ENCODE measurements at places on chromosomes 7 and 10.

GRCh38 chr10:50552771-50553535, 70.8 kb downstream of the SGMS1 start:
- DNase-seq: no peak

GRCh38 chr10:82498976-82499375, 624.0 kb downstream of the NRG3 start:
- no peak for DNase-seq

DNA sequence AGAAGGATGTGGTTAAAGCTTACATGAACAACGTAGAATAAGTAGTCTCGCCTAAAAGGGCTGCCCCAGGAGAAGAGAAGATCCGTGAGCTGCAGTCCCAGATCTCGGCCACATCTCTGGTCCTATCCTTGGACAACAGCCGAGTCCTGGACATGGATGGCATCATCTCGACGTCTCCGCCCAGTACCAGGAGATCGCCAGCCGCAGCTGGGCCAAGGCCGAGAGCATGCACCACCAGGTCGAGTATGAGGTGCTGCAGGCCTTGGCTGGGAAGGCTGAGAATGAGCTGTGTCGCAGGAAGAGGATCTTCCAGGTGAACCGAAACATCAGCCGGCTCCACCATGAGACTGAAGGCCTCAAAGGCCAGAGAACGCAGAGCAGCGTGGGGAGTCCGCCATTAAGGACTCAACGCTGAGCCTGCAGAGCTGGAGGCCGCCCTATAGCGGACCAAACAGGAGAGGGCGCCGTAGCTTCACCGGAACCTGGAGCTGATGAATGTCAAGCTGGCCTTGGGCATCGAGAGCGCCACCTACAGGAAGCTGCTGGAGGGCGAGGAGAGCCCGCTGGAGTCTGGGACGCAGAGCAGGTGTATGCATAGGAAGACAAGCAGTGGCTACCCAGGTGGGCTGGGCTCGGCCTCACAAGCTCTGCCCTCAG, 22.2 kb downstream of the LIPK start:
- no peak for DNase-seq

- DNase-seq: no peak
Observed at GRCh38 chr7:128909625-128910568, 612 bp downstream of the KCP start.

DNA sequence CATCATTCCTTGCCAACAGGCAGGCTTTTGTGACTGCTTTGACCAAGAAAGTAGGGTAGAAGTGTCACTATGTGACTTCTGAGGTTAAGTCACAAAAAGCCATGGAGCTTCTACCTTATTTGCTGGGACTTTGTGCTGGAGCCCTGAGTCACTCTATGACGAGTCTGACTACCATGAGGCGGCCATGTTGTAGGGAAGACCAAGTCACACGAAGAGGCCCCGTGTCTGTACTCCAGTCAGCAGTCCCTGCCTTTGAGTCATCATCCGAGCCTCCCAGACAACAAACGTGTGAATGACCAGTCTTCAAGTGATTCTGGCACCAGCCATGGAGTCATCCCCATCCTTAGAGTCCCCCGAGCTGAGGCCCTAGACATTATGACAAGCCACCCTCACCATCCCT, 3.5 kb upstream of the MYL10 start:
- no peak for DNase-seq

DNA sequence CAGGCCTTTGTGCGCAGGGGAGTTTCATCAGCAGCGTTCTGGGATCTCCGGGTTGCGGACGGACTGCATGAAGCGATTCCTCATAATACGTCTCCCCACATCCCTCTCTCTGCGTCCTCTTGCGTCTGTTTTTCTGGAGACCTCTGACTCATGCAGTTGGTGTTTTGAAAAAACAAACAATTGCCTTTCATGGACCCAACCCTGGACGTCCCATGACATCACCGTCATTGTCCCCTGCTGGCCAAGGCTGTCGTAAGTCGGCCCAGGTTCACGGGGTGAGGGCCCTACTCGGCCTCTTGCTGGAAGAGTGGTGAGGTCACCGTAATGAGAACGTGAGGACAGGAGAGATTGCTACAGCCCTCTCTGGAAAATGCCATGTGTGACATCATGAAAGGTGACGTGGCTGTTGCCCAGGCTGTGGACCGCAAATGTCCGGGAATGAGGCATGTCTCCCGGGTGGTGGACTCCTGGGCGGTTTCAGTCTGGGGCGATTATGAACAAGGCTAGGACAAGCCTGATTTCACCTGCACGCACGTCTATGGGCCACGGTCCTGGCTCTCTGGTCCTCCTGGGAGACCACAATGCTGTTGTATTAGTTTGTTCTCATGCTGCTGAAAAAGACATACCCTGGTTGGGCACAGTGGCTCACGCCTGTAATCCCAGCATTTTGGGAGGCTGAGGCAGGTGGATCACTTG, 9.8 kb upstream of the MAFK start:
- no peak for DNase-seq

GRCh38 chr7:152086513-152086912, 61.0 kb downstream of the GALNT11 start:
- no peak for DNase-seq

DNA sequence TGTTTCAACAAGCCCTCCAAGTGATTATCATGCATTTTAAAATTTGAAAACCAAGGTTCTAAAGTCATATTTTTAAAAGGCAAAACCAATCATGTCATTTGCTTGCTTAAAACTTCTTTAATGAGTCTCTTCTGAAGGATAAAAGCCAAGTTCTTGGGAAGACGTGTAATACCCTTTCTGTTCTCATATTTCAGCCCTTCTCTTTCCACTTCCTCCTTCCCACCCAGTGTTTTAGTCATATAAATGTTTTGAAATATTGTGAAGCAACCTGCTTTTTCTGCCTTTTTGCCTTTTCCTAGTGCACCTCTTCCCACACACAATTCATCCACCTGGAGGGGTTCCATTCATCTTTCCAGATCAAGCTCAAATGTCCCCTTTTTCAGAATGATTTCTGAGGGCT, 211.1 kb upstream of the LRRTM3 start:
- no peak for DNase-seq

DNA sequence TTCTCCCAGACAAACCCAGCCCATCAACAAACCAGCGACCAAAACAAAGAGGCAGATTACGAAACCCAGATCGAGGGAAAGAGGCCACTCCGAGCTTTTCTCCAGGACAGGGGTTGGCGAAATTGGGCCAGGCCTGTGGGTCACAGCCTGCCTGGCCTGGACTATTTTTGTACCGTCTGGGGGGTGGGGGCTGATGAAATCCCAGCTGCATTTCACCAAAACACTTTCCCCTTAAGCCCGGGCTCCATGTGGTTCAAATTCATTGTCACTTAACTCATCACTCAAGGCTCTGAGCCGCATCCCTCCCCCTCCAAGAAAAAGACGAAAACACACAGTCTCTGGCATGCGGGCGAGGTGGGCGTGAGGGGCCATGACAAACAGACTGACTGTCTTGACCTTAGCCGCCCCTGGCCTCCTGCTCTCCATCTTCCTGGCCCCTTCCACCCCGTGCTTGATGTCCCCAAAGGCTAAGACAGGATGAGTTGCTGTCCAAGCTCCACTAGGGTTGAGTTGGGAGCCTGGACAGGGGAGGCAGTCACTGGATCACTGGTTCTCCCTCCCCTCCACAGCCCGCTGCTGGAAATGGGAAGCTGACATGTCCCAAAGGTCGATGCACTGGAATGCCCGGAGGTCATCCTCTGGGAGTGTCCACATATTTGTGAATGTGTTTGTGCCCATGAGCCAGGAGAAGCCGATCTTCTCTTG, 19.2 kb downstream of the TMEM270 start:
- no peak for DNase-seq

GRCh38 chr7:5699467-5700384, 81.7 kb downstream of the RNF216 start:
- peak; percentile 85 for DNase-seq

DNA sequence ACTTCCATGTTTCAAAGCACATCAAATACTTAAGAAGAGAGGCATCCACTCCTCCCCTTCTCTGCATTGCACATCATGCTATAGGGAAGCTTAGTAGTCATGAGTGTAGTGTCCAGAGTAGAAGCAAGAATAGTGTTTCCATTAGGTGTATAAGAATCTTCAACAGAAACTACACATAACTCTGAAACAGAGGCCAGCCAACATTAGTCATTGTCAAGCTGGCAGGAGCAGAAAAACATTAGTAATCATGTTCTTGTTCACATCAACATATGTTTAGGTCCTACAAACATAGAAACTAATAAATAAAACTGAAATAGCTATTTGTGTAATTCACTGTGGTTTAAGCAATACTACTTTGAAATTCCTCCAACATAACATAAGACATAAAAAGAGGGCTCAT, 370.2 kb downstream of the PPP1R3A start:
- DNase-seq: no peak

- DNase-seq: no peak
Observed at GRCh38 chr10:46019177-46019528, 11.3 kb downstream of the NCOA4 start.

- no peak for DNase-seq
Observed at GRCh38 chr10:34596351-34596750, 218.7 kb downstream of the PARD3 start.

DNA sequence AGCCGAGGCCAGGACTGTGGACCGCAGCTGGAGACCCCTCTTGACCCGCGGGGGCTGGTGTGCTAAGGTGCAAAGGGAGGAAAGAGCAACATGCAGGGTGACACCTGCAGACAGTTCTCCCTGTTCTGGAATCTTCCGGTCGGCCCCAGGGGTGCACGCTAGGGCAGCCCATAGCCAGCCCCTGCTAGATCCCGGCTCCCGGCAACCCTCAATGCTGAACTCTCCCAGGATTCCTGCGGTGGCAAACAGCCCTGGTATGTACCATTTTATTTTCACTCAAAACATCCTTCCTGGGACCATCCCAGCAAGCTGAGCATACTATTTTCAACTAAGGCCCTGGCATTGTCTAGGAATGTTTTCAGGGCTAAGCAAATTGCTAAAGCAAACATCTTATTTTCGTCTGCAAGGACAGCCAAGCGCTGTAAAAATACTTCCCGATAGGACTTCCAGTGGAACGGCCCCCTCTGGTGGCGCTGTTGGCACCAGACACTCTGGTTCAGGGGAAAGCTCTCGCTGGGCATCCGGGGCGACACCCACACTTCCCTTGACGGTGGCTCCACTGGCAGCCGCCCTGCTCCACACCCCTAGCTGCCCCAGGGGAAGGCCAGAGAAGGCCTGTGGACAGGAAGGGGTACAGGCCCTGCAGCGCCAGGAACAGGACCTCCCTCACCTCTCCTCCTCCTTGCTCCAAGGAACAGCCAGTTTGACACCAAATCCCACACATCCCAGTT, 99.4 kb downstream of the CTBP2 start:
- DNase-seq: peak; percentile 46

GRCh38 chr7:68364886-68365625, 1233.2 kb upstream of the AUTS2 start:
- no peak for DNase-seq

- DNase-seq: no peak
Observed at GRCh38 chr7:48101968-48102367, 12.9 kb downstream of the UPP1 start.

DNA sequence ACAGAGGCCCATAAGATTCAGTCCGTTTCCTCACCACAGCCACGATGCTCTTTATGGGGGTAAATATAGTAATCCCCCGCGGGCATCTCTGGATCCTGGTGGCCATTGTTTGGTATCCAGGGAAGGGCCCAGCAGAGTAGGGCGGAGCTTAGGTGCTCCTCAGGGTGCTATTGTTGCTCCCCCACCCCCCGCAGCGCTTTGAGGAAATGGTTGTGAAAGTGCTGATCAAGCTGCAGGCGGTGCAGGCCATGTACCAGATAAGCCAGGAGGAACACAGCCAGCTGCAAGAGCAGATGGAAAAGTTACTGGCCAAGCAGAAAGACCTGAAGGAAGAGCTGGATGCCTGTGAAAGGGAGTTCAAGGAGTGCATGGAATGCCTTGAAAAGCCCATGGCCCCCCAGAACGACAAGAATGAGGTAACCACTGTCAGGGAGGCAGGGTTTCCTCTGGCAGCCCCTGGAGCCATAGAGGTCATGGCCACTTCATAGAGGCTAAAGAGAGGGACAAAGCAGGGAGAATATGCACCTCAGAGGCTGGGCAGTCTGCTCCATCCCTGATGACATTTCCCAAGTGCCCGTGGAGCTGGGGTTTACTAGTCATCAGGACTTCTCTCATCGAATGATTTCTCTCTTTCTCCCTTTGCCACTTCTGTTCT, 17.6 kb upstream of the FLNC start:
- DNase-seq: no peak

GRCh38 chr7:139944248-139944647, 115.2 kb downstream of the TBXAS1 start:
- no peak for DNase-seq

GRCh38 chr10:101041252-101041761, 10.3 kb downstream of the SFXN3 start:
- no peak for DNase-seq

DNA sequence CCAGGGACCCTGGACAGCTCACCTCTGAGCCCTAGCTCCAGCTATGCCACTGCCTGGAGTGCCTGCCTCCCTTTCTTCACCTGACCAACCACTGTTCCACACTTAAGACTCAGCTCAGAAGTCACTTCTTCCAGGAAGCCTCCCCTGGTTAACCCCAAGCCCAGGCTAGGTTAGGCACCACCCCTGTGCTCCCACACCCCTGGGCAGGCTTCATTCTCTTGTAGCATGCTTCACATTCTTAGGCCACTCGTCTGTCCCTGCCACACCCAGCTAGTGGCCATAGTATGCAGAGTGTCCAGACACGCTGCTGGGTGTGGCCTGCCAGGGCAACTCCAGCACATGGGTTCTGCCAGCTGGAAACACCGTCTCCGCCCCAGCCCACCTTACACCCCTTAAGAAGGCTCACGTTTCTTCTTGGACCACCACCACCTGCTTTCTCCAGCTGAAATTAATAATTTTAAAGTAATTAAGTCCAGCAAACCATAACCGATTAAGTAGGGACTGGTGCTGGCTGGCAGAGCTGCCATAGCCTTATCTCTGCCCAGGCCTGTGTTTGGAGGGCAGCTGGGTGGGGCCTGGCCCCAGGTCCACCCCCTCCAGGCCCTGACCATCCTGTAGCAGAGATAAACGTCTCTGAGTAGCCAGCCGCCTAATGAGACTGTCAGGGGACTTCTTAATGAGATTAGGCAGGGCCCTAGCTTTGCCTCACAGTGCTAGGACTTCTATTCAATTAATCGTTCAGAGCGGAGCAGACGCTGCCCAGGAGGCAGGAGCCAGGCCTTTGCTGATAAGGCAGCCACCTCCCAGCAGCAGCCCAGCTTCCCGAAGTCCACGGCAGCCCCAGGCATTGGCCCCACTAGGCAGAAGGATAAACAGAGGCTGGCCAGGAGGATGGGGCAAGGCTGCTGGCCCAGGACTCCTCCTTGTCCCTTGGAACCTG, 20.5 kb downstream of the GRID1 start:
- DNase-seq: no peak

- no peak for DNase-seq
Observed at GRCh38 chr10:73887294-73888039, 13.1 kb upstream of the CAMK2G start.

- DNase-seq: no peak
Observed at GRCh38 chr7:155414547-155415492, 43.1 kb upstream of the EN2 start.

- DNase-seq: no peak
Observed at GRCh38 chr7:98014830-98015229, 24.8 kb upstream of the OCM2 start.

GRCh38 chr10:111148025-111148424, 71.2 kb downstream of the ADRA2A start:
- no peak for DNase-seq
